ENCODE measurements at places on chromosomes 16 and 17.

DNA sequence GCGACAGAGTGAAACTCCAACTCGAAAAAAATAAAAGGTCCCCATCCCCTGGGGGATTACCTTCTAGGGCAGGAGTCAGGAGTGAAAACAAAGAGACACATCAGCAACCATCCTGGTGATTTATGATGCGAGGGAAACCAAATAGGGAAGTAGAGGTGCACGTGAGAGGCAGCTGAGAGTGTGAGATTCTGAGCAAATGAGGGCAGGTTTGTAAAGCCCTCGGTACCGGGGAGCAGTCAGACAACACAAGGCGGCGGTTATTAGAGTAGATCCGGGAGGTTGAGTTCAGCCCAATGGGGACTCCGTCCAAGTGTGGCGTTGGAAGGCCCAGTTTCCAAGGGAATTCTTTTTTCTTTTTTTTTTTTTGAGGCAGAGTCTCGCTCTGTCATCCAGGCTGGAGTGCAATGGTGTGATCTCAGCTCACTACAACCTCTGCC, 7.4 kb upstream of the ARMC7 start:
- H3K36me3 ChIP-seq, result no peaks in the 10 kb centered on the region
- peaks cover 6% of the 10 kb centered on the region for H3K4me1 ChIP-seq

GRCh38 chr16:6570530-6570929, 762.1 kb upstream of the RBFOX1 start:
- DNase-seq, result no peak
- no peaks in the 10 kb centered on the region for H3K36me3 ChIP-seq
- H3K27ac ChIP-seq, result no peak overlapping the region
- H3K4me1 ChIP-seq, result no peaks in the 10 kb centered on the region
- no peak overlapping the region for H3K4me3 ChIP-seq

- peak overlapping the region; percentile 68 for H3K4me3 ChIP-seq
- H3K4me1 ChIP-seq, result peaks cover 51% of the 10 kb centered on the region
- peak overlapping the region; percentile 64 for H3K27ac ChIP-seq
- peaks cover 11% of the 10 kb centered on the region for H3K36me3 ChIP-seq
- H3K27me3 ChIP-seq, result no peaks in the 10 kb centered on the region
Measured at GRCh38 chr17:57357830-57358430, 101.6 kb downstream of the MSI2 start.

- peaks cover 39% of the 10 kb centered on the region for H3K27me3 ChIP-seq
- H3K4me1 ChIP-seq, result no peaks in the 10 kb centered on the region
- no peak overlapping the region for H3K27ac ChIP-seq
Measured at GRCh38 chr16:65122724-65123395, 997 bp upstream of the CDH11 start.

DNA sequence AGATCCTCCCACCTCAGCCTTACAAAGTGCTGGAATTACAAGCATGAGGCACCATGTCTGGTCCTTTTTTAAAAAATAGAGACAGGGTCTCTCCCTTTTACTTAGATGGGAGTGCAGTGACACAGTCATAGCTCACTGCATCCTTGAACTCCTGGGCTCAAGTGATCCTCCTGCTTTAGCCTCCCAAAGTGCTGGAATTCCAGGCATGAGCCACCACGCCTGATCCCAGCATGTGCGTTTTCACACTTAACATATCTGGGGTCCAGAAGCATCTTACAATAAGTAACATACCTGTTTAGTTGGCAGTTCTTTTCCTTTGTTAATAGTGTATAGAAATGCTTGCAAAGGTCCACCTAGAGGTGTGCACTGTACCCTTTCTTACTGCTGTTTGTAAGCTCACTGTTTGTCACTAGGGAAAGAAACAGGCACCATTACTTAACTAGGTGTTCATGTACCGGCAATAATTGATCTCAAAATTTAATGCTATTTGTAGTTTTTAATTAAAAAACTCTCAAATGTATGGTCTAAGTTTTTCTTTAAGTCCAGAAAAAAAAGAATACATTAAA, 221.7 kb downstream of the RPTOR start:
- no peaks in the 10 kb centered on the region for H3K27me3 ChIP-seq
- no peak for DNase-seq
- peaks cover 56% of the 10 kb centered on the region for H3K4me1 ChIP-seq

- no peak overlapping the region for H3K4me3 ChIP-seq
- H3K36me3 ChIP-seq, result no peaks in the 10 kb centered on the region
- no peaks in the 10 kb centered on the region for H3K27me3 ChIP-seq
Measured at GRCh38 chr16:14186795-14187221, 115.7 kb downstream of the MRTFB start.

DNA sequence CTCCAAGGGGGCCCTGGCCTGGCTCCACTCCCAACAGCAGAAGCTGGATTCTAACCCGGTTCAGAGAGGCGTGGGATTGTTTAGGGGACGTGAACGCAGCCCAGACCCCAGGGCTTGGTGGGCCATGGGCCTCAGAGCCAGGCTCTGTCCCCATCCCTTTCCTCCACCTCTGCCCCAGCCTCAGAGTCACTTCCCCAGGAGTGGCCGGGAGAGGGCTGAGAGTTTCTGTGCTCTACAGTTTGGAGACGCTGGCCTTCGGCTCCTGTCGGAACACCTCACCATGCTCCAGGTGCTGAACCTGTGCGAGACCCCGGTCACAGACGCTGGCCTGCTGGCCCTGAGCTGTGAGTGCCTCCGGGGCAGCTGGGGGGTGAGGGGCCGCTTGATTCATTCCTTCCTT, 73.8 kb upstream of the PLCG2 start:
- H3K27ac ChIP-seq, result no peak overlapping the region
- H3K36me3 ChIP-seq, result peaks cover 16% of the 10 kb centered on the region
- DNase-seq, result no peak
- no peaks in the 10 kb centered on the region for H3K27me3 ChIP-seq
- peaks cover 5% of the 10 kb centered on the region for H3K4me1 ChIP-seq

- no peak overlapping the region for H3K4me3 ChIP-seq
- H3K27me3 ChIP-seq, result no peaks in the 10 kb centered on the region
- no peaks in the 10 kb centered on the region for H3K36me3 ChIP-seq
- no peak for DNase-seq
- no peaks in the 10 kb centered on the region for H3K4me1 ChIP-seq
- no peak overlapping the region for H3K27ac ChIP-seq
Measured at GRCh38 chr17:70355185-70355584, 185.9 kb downstream of the KCNJ2 start.

DNA sequence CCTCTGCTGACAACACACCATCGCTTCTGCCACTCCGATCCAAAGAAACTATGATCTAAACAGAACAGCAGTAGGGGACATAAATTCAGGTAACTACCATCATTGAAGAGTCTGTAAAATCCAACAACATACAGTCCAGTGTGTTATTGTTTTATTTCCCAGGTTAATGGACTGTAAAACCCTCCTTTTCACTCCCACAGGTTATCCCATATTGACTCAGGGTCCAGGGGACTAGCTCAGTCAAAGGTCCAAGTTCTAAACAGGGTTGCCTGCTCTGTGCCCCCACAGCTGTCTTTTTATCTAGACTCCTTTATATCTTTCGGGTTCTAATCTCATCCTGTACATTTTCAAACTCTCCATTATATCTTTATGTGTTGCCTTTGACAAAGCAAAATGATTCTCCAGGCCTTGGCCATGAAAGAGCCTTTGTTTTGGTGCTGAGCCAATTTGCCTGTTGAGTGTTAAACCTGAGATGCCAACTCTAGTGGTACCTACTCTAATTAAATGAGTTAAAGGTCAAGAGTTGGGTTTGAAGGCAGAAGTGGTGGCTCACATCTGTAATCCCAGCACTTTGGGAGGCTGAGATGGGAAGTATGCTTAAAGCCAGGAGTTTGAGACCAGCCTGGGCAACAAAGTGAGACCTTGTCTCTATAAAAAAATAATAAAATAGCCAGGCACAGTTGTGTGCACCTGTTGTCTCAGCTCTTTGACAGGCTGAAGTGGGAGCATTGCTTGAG, 80.5 kb downstream of the SNX11 start:
- H3K4me1 ChIP-seq, result peaks cover 18% of the 10 kb centered on the region
- H3K27me3 ChIP-seq, result no peaks in the 10 kb centered on the region
- no peak for DNase-seq

DNA sequence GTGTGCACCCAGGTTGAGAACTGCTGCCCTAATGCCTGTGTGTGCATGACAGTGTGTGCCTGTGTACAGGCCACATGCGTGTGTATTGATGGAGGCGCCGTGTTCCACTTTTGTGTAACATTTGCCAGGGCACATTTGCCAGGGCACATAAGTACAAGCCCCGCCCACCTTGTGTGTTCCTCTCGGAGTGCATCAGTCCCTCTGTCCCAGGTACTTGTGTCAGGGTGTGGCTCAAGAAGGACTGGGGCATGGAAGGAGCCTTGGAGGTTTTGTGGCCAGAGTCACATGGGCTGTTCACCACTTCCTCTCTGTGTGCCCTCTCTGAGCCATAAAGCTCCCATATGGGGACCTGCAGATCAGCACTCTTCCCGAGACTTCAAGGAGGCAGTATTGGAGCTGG, 73.9 kb downstream of the MRM1 start:
- no peaks in the 10 kb centered on the region for H3K27me3 ChIP-seq
- H3K4me1 ChIP-seq, result peaks cover 51% of the 10 kb centered on the region
- peak overlapping the region; percentile 97 for H3K27ac ChIP-seq
- peak; percentile 69 for DNase-seq
- no peaks in the 10 kb centered on the region for H3K36me3 ChIP-seq

Data from activated naive CD8-positive, alpha-beta T cell treated with anti-CD3 and anti-CD28 coated beads, Interleukin-2, amount 10 ng/mL, durations not matched to agents 7 days and 5 days (primary cell).